Hypothalamus (tissue), 51 donors: ENCODE measurements at places on chromosomes 7 and 10.

DNA sequence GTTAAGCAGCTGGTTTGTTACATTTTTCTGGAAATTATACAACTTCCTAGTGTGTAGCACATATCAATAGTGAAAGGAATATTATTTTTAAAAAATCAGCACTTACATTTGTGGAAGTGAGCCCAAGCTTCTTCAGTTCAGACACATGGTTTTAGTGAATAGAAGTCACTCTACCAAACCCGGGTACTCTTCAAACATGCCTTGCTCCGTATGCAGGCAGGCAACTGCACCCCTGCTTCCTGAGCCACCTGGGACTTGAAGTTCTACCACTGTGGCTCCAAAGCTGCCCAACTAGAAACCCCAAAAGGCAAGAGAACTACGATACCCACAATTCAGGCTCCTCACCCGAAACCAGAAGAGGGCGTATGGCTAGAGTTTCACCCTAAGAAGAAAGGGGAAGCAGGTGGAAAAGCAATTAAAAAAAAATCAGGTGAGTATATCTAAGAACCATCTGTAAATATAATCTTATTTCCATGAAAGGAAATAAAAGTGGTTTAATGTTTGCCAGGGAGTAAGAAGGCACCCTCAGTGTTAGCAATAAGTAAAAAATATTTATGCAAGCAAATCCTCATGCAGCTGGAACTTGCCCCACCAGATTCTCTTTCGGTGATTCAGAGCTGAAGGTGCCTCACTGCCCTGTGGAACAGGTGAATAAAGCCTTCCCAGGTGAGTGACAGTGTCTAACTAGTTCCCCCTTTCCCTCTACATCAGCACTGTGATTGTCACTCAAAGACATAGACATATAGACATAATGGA is at the start of gene MACC1:
MACC1 (minus strand) TSS at position 192 of the 756 bp plus-strand sequence. CDS start 55,522 bp downstream, outside the sequence.
- DNase-seq: no peak

- DNase-seq: no peak
These were observed 157.5 kb upstream of the PHYHIPL start for GRCh38 chr10:59018977-59019376.

DNA sequence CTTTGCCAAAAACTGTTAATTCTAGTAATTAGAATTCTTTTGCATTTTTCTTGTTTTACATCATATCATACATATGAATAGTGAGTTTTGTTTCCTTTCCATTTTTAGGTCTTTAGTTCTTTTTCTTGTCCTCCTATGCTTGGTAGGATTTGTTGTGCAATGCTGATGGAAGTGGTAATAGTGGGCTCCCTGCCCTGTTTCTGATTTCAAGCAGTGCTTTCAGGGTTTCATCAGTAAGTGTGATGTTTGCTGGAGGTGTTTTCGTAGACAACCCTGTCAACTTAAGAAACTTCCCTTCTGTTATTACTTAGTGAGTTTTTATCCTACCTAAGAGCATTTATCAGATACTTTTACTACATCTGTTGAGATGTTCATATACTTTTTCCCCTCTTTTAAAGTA is 50.5 kb downstream of the CSGALNACT2 start:
- no peak for DNase-seq

DNA sequence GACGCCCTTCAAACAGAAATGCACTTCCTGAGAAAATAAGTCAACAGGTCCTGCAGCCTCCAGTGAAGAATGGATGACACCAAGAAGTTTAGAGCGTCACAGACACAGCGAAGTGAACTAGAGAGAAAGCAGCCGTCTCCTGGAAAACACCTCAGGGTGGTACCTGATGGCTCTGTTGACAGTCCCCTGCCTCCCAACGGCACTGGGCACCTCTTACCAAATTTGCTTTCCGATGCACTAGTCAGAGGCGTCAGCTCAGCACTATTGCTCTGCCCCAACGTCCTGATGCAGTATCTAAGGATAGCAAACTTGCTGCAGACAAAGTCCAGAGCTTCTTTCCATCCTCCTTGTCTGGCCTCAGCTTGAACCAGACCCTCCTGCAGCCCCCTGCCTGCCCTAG is 38.3 kb downstream of the SFMBT2 start:
- no peak for DNase-seq

GRCh38 chr7:2717293-2718261 is 29.6 kb downstream of the AMZ1 start:
- no peak for DNase-seq

DNA sequence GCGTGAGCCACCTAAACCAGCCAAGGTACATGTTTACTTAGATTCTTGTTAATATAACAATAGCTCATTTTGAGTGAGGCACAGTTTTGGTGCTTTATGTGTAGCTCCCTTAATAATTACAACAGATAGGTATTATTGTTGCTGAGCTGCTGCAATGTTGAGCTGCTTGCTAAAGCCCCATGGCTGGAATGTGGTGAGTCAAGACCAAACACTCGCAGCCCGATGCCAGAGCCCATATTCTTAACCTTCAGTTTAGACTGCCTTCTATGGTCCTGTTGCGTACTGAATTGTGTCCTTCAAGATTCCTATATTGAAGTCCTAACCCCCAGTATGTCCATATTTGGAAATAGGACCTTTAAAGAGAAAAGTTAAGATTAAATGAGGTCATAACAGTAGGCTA is 407.1 kb downstream of the NEBL start:
- no peak for DNase-seq

DNA sequence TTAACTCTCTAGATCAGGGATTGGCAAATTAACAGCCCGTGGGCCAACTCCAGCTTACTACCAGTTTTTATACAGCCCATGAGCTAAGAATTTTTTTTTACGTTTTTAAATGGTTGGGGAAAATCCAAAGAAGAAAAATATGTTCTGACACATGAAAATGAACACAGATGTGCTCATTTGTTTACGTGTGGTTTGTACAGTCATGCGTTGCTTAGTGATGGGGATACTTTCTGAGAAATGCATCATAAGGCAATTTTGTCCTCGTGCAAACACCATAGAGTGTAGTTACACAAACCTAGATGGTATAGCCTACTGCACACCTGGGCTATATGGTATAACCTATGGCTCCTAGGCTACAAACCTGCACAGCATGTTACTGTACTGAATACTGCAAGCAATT is 8.3 kb upstream of the SMKR1 start:
- no peak for DNase-seq

DNA sequence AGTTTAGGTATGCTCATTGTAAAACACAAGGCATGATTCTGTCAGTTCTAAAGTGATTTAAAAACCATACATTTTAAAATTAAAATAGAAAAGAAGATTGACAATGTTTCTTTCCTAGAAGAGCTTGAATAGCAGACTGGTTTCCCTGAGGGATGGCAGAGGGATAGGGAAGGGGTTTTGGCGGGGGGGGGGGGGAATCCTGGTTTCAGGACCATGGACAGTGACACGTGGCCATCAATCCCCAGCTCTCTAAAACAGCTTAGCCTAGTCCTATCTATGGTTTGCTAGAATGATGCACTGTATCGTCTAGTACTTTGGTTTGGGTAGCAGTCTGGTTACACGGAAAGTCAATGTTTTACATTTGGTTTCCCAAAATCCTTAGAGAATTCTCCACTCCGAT is 88.7 kb downstream of the PHYHIPL start:
- no peak for DNase-seq

DNA sequence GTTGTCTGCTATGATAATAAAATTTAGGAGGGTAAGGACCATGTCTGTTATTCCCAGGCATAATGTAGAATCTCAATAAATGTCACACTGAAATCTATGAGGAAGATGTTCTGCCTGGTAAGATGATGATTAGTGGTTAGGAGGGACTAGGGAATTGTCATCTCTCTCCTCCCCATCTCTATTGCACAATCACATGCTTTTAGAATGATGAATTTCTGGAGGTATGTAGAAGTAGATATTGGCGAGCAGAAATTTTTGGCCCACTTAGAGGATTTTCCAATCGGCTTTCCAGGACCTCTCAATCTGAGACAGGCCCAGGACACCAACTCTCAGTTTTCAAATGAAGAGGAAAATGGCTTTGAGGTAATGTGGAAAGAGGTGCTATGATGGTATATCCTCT is 2.0 kb upstream of the PITX3 start:
- DNase-seq: no peak

DNA sequence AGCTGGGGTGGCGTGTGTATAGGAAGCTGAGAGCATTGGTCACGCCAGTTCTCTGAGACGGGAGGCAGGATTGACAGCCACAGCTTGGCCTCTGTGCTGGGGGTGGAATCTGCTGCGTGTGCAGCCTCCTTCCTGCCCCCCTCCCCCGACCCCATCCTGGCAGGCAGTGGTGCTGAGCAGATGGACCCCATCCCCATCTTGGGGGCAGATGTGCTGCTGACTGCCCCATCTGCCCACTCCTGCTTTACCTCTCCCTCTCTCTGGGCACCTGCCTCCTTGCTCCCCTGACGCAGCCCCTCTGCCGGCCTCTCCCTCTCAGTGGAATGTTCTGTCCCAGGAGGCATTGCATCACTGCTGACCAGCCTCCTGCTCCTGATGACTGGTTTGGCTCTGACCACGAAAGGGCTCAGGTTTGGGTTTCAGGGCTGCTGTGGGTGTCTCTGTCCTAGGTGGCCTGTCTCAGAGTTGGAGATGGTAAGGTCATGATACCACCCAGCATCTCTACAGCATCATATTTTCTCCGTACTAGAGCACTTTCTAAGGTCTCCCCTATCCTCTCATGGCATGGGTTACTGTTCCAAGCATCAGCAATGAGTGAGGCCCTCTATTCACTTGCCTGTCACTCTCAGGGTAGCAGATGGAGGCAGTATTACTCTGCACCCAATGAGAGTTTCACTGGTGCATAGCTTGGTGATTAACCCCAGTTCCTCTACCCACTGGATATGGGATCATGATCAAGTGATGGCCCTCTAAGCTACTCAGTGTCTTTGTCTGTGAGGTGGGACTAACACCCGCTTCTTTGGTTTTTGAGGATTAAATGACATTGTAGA is 81.9 kb downstream of the RBM20 start:
- no peak for DNase-seq

GRCh38 chr7:31487476-31487875 is 26.4 kb upstream of the ITPRID1 start:
- DNase-seq: no peak

- DNase-seq: no peak
These were observed 2.5 kb upstream of the KEL start for GRCh38 chr7:142964502-142965246.

- DNase-seq: no peak
These were observed 59.4 kb downstream of the PLCE1 start for GRCh38 chr10:94052866-94053791.

DNA sequence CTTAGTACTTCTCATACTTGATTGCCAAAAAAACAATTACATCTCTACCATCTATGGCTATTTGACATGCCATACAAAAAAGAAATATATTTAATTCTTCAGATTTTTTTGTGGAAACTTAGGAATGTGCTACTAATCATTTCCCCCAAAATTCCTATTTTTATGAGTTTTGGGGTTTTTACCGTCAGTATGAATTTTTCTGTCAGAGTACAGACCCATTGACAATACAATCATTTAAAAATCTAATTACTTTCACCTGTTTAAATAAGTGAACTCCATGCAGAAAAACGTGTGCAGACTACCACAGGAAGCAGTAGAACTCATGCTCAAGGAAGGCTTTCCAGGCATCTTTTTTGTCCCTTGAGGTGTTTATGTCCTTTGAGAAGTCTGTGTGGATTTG is 48.8 kb upstream of the FOXP2 start:
- DNase-seq: no peak

- DNase-seq: no peak
These were observed 35.9 kb upstream of the AP5Z1 start for GRCh38 chr7:4739528-4739992.

- DNase-seq: no peak
These were observed 69.4 kb downstream of the AMZ1 start for GRCh38 chr7:2757361-2757903.

GRCh38 chr10:20922451-20922850 is 25.3 kb upstream of the NEBL start:
- DNase-seq: no peak

DNA sequence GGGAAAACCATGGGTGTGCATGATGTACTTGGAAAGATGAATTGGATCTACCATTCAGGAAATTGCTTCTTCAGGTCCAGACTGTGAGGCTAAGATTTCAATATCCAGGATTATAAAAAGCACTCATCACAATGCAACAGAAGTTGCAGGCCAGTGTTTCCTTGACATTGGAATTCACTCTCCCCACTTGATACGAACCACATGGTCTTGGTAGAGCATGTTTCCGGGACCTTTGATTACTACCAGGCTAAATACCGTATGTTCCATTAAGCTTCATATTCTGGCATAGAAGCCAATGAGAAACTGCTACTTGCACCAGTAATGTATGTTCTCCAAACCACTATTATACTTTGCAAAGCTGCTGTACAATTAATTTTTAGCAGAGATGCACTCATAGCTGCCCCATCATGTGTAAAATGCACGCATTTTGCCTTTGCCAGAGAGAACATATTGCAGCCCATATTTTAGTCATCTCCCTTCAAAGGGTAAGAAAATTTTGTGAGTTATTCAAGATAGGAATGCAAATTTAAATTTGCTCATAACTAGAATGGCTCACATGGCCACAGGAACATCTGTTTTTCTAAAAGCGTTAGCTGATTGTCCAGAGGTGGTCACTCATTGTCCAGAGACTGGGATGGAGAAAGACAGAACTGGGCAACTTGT is 8.1 kb downstream of the FRMD4A start:
- no peak for DNase-seq

GRCh38 chr10:21675157-21675796 is 141.2 kb downstream of the MLLT10 start:
- DNase-seq: no peak

DNA sequence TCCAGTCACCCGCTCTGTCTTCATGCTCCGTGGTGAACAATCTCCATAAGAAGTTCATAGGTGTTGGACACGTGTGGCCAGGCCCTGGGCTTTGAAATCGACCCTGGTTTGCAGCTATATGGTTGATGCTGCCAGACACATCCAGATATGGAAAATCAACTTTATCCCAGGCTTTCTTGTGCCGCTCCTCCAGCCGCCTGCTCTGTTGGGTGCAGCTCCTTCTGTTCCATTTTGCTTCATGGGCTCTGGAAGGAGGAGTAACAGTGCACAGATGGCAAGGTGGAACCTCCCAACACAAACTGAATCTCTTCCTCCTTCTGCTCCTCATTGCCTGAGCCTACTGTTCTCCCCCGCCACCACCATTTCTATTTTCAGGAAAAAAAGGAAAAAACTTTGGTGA is 44.7 kb downstream of the THNSL1 start:
- no peak for DNase-seq

DNA sequence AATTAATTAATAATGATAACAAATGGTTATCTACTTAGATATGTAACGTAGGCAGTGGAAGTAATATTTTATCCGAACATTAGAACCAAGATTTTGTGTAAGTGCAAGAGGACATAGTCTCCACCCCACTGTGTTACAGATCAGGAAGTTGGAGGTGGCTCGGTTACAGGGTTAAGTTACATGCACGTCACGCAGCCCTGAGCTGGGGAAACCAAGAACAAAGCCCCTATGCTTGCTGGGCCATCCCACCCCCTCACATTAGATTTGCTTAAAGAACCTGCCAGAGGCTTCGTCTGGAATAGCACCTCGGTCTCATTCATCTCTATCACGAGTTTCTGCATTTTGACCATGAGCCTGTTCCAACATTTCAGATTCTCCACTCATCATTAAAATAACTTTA is 214.1 kb downstream of the ADARB2 start:
- no peak for DNase-seq
